ENCODE measurements at places on chromosomes 6 and 20.

- no peak for DNase-seq
These were observed 15.6 kb downstream of the KCNS1 start for GRCh38 chr20:45085289-45085688.

- no peak for DNase-seq
These were observed 11.3 kb upstream of the ADRM1 start for GRCh38 chr20:62291251-62292066.

DNA sequence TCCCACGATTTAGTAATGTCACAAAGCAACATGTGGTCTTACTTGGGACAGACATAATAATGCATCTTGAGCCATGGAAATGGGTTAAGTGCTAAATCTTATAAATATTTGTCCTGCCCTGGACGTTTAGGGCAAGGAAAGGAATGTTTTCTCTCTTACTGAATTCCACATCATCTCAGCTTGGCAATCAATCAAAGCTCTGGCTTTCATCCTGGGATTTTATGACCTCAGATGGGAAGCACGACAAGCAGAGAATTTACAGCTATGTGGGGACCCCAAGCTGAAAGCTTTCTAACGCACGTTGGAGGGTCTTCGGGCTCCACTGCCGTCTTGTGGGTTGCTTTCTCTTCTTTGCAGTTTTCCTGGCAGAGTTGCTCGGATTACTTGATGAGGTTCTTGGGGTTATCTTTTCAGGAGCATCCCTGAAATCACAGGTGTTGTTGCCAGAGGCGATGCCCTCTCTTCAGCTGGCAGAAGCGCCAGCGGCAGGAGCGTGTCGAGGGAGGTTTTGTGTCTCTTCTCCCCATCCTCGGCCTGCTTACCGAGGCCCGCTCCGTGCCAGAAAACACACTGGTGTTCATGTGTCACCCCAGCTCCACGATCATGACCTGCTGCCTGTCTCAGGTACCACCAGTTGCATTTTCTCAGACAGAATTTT, 73.4 kb upstream of the FRMD1 start:
- DNase-seq, result no peak

- no peak for DNase-seq
These were observed 97.2 kb downstream of the OPN5 start for GRCh38 chr6:47879015-47879414.

DNA sequence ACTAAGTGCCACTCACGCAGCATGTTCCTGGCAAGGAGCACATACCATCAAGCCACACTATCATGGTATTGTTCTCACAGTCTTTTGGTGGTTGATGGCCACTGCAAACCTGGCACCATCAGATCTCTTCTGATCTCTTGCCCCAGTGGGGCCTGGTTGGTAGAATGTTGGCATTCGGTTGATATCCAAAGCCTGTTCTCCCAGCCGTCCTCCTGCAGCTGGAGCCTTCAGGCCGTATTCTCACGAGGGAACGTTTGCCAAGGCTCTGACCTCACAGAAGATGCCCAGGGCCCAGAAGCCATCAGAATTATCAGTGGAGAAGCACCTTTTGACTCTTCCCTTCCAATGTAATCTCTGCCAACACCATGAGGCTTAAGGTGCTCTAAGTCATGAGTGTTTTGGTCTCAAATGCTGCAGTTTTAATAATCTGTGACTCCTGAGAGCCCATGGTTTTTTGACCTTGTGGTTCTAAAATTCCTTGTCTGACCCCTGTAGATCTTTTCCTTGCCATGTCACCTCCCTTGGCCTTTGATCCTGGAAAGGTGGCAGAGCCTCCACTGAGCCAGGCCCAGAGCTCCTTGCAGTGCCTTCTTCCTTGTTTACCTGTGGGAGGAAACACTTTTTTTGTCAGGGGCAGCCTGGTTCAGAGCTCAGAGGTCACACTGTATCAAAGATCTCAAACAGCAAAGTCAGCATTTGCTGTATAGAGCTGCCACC, 27.8 kb downstream of the POFUT1 start:
- no peak for DNase-seq

GRCh38 chr6:131281471-131282270, 146.4 kb downstream of the AKAP7 start:
- peak; percentile 77 for DNase-seq

DNA sequence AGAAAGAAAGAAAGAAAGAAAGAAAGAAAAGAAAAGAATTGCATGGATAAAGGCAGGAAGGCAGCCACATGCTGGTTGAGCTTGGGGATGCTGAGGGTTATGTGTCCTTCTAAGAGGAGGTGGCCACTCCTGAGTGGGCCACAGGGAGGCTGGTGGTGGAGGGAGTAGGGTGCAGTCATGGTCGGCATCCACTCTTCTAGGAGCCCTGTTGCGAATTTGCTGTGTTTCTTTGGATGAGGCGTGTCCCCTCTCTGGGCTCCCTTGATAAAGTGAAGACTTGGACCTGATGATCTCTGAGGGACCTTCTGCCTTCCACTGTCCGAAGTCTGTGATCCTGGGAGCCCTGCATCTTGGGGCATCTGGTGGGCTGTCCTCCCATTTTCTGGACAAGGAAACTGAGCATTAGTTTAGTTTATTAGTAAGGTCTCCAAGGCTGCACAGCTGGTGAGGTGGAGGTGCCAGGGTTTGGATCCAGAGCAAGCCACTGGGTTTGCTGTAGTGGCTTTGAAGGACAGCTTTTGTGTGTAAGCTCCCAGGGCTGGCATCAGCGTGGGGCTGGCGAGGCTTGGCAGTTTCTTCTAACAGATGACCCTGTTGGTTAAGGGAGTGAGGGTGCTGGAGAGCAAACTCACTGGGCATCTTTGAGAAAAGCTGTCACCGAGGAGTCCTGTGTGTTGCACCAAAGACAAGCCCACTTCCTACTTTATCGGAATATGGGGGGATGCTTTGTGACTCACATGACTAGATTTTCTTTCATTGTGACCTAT, 4.3 kb downstream of the DLGAP4 start:
- DNase-seq, result no peak

DNA sequence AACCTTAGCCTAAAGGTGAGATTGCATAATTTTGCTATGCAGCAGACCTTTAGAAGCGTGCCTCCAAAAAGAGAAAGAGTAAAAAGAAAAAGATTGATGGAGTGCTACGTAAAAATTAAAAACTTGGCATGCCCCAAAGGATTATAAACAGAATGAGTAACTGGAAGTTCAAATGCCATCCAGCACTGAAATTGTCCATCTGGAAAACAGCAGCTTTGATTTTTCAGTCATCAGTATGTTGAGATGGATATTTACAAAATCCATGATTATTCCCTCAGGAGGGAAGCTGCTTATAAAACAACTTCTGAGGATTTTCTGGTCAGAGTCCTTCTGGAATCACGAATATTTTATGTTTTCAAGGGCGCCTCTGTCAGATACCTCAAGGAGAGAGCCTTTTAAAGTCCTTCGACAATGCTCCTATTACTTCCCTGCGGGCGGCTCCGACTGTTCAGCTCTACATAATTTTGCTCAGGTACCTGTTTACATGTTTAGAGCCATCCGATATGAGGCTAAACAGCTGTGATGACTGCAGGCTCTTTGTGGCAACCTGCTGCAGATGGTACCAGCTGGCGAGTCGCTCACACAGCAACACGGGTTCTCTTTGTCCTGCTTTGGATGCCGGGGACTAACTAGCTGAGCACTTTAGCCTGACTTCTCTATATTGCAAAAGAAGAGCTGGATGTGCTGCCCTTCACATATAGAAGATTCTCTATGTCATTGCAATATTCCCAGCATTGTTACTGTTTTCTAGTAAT, 83.3 kb downstream of the RCAN2 start:
- no peak for DNase-seq

DNA sequence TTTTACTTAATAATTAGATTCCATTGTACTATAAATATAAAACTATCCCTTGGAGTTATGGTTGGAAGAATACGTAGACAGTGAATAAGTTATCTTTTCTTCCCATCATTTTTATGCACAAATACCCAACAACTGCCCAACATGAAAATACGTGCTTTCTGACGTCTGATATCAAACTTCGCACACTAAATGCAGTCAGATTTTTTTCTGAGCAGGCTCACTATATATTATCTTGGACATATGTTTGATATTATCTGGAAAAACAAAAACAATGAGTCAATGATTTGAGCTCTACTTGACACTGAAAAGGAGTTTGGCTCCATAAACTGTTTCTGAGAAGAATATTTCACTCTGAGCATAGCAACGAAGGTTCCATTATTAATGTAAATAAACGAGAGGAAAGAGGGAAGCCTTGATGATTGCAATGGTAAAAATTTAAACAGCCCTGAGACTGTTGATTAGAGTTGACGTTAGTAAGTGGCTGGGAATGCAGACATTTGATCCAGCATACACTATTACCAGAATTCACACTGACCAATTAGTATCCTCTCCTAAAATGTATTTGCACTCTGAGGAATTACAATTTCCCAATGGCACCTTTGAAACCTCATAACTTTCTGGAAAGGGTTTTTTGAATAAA, 1090.0 kb downstream of the EPHA7 start:
- DNase-seq, result no peak

DNA sequence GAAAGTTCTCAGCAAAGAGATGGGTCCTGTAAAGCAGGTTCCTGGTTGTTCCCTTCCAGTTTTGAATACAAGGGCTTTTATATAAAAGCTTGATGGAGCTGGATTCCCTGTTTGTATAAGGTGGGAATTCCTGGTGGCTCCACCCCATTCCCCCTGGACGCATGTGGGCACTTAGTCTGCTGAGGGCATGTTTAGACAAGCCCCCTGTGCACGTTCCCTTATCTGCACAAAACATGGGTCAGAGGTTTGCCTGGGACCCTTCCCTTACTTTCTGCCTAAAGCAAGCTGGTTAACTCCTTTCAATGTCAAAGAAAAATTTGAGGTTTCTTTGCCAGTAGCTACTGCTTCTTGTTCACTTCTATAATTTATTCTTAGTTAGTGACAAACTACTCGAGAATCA, 181.1 kb downstream of the BCKDHB start:
- DNase-seq, result no peak

- DNase-seq, result no peak
These were observed 4.6 kb upstream of the EDEM2 start for GRCh38 chr20:35151736-35152135.

- DNase-seq, result no peak
These were observed 36.7 kb upstream of the CHD6 start for GRCh38 chr20:41654884-41655283.

Data from activated CD4-positive, alpha-beta memory T cell treated with anti-CD3 and anti-CD28 coated beads for 36 hours (primary cell).